ENCODE measurements at places on chromosomes 7 and 10.

- DNase-seq: no peak
Measured at GRCh38 chr7:141562543-141562942, 11.3 kb downstream of the AGK start.

DNA sequence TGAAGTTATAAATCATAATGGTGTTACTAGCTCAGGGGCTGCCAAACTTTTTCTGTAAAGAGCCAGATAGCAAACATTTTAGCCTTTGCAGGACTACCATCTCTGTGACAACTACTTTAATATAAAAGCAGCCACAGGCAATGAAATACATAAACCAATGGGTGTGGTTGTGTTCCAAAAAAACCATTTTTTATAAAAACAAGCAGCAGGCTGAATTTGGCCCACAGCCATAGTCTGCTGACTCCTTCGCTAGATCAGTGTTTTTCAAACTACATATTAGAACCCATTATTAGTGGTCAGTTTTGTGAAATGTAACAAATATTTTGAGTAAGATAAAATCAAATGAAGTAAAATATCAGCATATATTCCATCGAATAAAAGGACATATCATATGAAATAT is 13.6 kb downstream of the GNG11 start:
- DNase-seq: no peak

DNA sequence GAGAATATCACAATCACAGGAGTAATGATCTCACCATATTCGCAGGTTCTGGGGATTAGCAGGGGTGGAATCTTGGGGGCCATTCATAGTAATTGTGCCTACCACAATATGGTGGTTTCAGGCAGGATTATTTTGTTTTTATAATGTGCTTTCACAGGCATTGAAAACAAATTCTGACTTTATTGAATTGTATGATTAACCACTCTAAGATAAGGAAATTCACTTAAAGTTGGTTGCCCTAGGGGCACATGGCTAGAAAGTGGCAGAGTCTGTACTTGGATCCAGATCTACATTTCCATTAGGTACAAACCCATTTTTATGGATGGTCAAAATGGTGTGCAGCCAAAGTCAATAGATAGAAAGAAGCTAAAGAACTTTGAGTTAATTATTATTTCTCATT is 1.7 kb downstream of the CROT start:
- DNase-seq: no peak

- no peak for DNase-seq
Measured at GRCh38 chr10:78025685-78026364, 3.5 kb downstream of the POLR3A start.

GRCh38 chr7:128447941-128448564 is 7.6 kb upstream of the HILPDA start:
- DNase-seq: no peak

- no peak for DNase-seq
Measured at GRCh38 chr7:101945034-101945758, 127.8 kb downstream of the CUX1 start.

DNA sequence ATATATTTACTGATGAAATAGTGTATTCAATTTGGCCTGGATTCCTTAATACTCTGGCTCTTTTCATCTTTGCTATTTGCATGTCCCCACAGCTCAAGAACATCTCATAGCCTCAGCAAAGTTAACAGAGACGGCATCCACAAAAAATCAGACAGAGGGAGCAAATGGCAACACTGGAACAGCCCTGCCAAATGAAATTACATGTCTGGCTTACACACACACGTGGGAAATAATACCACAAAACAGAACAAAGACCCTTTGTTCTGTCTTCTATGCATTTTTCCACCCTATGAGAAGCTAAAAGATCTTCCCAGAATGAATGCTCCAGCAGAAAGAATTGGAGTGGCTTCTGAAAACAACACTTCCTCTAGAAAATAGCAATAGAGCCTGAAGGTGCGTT is 139.5 kb downstream of the ALOX5 start:
- no peak for DNase-seq

DNA sequence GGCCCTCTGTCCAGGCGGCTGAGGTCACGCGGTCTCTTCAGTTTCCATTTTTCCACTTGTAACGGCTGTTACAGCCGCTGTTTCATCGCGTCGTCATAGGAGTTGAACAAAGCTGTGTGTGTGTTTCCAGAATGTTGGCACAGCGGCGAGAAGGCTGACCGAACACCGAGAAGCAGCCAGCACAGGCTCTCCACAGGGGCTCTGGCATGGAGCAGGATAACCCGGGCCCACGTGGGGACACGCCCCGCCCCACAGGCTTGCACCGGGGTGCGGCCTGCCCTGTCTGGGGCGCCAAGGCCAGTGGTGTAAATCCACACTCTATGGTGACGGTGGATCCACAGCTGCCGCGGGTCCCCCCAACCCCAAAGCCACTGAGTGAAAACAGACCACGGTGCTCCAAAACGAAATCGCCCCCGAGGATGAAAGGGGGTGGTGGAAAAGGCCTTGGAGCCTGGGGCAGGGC is 448.2 kb downstream of the DNAJB6 start:
- DNase-seq: no peak

- DNase-seq: peak; percentile 80
Measured at GRCh38 chr7:127189074-127189473, 63.7 kb downstream of the GRM8 start.

GRCh38 chr10:114131094-114131493 is 42.9 kb downstream of the CCDC186 start:
- DNase-seq: no peak

- no peak for DNase-seq
Measured at GRCh38 chr7:135929722-135930141, 47.4 kb downstream of the MTPN start.

DNA sequence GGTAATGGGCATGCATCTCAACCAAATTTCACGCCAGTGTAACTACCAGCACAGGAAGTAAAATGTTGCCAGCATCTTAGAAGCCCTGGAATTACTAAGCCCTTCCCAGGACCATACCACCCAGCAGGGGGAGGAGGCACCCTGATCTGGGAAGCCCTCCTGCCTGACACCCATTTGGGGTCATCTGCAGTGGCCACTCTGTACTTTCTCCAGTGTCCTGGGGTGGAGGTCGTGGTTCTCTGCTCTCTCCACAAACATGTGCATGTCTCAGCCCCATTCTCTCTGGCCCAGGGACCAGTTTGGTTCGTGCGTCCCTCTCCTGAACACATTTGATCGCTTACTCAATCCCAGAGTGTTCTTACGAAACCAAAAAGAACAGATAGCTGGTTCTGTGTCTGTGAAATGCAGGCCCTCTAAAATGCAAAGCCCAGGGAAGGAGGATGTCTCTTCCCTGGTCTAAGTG is 9.4 kb upstream of the LRRC27 start:
- DNase-seq: no peak

- no peak for DNase-seq
Measured at GRCh38 chr7:52825611-52826010, 209.8 kb upstream of the POM121L12 start.

DNA sequence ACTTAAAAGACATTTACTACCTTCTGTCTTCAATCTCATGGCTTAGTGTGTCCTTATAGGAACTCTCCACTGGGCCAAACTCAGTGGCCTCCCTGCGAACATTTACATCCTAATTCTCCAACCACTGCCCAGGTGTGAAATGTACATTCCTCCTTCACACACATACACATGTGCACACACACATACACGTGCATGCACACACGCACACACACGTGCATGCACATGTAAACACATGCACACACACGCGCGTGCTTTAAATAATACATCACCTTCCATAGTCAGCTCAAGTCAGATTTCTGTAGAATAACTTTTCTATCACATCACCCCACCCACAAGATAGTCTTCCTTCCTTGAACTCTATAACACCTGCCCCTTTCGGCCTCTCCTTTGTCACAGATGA is 216.5 kb downstream of the TMEM178B start:
- DNase-seq: no peak

- no peak for DNase-seq
Measured at GRCh38 chr10:126064512-126064911, 168.1 kb downstream of the FANK1 start.

DNA sequence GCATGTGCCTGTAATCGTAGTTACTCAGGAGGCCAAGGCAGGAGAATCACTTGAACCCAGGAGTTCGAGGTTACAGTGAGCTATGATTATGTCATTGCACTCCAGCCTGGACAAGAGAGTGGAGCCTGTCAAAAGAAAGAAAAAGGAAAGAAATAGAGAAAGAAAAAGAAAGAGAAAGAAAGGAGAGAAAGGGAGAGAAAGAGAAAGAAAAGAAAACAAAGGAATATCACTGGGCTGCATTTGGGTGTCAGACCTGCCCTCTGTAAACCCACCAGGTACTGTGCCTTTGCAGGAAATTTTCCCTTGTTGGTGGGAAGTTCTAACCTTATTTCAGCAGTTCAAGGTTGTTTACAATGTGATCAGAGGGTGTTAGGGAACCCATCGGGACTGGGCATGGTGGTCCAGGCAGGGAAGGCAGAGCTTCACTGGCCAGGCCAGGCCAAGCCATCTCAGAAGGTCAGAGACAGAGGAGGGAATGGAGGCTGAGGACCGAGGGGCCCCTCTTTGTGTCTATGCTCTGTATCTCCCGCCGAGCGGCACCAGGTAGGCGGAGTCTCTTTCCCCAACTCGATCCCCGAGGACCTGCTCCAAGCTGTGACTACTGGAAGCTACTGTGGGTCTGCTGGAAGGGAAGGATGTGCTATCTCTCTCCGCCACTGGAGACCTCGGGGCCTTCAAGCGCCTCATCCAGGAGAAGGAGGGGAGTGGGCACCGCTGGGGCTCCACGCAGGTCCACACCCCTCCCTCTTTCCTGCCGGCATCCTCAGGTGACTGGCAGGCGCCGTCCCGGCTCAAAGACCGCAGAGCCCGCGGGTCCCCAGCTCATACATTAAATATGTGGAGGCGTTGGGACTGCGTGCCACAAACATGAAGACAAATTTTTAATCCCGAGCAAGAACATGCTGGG is 15.2 kb upstream of the KAZALD1 start:
- DNase-seq: no peak

- no peak for DNase-seq
Measured at GRCh38 chr7:23299770-23300300, 696 bp downstream of the MALSU1 start.

DNA sequence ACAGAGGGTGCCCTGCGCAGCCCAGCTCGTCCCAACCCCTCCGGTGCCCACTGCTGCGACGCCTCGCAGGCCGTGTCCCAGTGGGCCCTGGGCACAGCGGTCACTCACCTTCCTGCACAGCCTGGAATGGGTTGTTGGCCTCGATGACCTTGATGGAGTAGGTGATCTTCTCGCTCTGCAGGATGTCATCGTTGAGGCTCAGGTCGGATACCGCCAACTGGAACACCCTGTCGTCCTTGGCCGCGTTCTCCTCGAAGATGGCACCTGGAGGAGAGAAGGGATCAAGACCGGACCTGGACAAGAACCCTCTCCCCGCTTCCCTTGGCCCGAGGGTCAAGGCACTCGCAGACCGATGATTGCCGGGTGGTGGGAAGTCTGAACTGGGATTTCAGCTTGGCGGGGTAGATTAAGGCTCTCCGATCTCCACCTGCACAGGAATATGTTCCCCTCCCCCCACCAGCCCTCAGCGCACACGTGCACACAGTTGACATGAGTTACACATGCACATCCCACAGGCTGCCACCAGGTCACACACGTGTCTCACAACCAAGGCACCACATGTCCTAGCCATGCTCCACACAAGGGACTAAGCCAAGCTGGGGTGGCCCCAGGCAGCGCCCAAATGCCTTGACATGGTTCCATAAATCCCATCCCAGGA is 2.6 kb downstream of the GRID1 start:
- DNase-seq: no peak

GRCh38 chr10:97331153-97331703 is 3.3 kb downstream of the FRAT2 start:
- no peak for DNase-seq

GRCh38 chr10:115982076-115982475 is 290.9 kb downstream of the GFRA1 start:
- no peak for DNase-seq

GRCh38 chr10:34655286-34656170 is 159.6 kb downstream of the PARD3 start:
- peak; percentile 44 for DNase-seq

GRCh38 chr7:55177589-55178261 is 158.9 kb downstream of the EGFR start:
- DNase-seq: no peak

- DNase-seq: no peak
Measured at GRCh38 chr7:108136191-108136688, 6.1 kb upstream of the LAMB4 start.

DNA sequence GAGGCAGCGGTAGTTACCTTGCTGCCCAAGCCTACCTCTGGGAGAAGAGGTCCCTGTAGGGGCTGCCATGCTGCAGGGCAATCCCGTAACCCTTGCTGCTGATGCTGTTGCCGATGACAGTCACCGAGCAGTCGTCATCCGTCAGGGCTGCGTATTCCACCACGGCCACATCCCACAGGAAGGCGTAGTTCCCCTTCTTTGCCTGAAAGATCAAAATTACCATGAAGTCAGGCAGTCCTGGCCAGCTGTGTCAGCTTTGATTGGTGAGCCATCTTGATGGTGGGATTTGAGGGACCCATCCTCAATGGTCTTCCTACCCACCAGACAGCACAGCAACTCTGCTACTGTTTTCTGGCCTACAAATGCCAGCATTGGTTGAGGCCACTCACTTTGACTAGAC is 746.8 kb downstream of the GRID1 start:
- DNase-seq: no peak

GRCh38 chr7:1223196-1223981 is 9.3 kb upstream of the UNCX start:
- DNase-seq: no peak

GRCh38 chr7:6385909-6386560 is 61.7 kb downstream of the DAGLB start:
- no peak for DNase-seq

DNA sequence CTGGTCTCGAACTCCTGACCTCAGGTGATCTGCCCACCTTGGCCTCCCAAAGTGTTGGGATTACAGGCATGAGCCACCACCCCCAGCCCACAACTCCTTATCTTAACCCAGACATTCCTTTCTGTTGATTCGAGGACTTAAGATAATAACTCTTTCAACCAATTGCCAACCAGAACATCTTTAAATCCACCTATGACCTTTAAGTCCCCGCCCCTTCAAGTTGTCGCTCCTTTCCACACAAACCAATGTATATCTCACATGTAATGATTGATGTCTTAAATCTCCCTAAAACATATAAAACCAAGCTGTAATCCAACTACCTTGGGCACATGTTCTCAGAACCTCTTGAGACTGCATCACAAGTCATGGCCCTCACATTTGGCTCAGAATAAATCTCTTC is 7.8 kb upstream of the ANKRD2 start:
- DNase-seq: no peak

- DNase-seq: no peak
Measured at GRCh38 chr10:17766731-17767130, 14.7 kb downstream of the TMEM236 start.

Measured in NCI-H774 (cell line).